ENCODE measurements at places on chromosomes 2 and 18.

- DNase-seq = no peak
These were observed 419.9 kb downstream of the TGIF1 start for GRCh38 chr18:3869848-3870247.

GRCh38 chr18:48129621-48130082 lies 199.2 kb upstream of the SMAD2 start:
- no peak for DNase-seq

DNA sequence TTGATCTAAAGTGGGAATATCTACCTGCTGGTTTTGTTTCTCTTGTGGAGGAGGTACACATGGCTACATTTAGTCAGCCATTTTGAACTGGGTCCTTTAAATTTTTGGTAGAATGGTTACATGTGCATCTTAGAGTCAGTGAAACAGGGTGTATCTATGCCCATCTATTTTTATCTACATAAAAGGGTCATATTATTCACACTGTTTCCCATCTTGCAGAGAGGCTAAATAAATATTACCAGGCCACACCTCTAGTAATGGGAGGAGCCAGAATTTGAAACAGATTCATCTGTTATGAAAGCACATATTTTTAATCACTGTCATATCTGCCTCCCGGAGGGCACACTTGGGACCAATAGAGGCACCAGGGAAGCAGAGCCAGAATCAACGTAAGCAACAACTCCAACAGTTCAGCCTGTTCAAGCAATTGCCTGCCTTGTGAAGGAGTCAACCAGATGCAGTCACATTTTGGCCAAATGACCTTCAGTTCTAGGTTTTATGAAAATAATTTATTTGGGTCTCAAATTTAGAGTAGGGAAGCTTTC lies 376.8 kb downstream of the TSN start:
- no peak for DNase-seq

DNA sequence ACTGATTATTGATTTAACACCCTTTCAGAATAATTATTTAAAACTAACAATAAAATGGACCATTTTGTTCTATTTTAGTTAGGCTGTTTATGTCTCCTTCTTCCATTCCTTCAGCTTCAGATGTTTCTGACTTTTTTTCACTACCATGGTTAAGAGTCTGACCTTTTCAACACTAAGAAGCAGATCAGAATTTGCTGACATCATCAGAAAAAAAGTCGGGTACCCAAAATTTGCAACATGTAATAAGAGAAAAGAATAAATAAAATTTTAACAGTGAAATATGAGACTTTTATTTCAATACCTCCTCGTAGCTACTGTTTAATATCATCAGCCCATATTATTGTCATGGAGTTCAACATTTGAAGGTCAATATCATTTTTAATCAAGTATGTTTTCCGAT lies 1158.3 kb downstream of the RPIA start:
- no peak for DNase-seq

GRCh38 chr2:215845839-215846586 lies 167.3 kb downstream of the MREG start:
- no peak for DNase-seq

DNA sequence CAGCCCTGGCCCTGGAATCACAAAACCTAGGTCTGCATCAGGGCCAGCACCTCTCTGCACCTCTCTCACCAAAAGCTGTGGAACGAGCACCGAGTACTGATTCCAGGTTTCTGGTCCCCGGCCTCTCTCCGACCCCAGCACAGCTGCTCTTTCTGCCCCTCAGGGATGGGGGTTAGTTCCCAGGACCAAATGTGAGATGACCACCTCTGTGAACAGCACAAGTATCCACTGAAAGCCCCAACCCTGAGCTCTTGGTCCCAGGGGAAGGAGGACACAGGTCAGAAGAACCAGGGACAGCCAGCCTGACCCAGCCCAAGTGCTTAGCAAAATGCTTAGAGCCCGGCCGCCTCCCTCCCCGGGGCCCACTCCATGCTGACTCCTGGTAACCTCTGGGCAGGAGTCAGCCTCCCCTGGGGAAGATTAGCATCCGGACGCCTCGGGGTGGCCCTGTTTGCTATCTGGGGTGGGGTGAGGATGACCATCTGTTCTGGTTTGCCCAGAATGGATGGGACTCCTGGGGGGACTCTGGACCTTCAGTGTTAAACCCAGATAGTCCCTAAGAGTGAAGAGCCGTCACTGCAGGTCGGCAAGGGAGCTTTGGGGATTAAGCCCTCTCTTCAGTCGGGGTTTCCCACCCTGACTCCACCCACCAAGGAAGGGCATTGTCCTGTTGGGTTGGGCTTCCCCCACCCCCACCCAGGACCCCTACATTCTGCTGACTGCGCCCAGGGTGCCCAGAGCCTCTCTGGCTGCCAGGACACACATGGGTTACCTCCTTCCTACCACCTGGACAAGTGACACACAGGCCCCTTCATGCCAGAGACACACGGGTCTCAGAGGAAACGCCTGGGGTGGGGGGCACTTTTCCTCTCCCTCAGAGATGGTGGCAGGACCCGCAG lies 9.4 kb upstream of the GPR55 start:
- DNase-seq = no peak

GRCh38 chr2:64112016-64112415 lies 32.2 kb downstream of the PELI1 start:
- no peak for DNase-seq

- no peak for DNase-seq
These were observed 154.0 kb downstream of the TMEM17 start for GRCh38 chr2:62352031-62352430.

DNA sequence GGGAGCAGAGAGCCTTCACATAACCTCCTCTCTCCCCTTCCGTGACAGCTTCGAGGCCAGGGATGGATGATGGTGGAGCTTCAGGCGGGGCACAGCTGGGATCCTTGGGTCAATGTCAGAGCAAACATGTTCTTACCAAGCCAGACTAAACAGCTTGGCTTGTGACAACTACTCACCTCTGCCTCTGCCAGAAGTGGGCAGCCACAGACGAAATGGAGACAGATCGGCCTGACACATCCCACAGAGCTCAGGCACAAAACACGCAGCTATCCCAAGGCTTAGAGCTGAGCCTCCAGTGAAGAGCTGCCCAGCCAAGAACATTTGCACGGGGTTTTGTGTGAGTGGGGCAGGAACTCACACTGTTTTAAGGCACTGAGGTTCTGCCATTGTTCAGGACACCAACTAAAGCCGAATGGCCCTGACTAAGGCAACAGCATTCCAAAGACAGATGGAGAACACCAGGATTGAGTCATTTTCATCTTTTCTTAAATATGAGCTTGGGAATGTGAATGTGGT lies 12.8 kb downstream of the PXDN start:
- no peak for DNase-seq

- no peak for DNase-seq
These were observed 526.4 kb upstream of the SPHKAP start for GRCh38 chr2:228707846-228708245.

GRCh38 chr18:25244924-25245698 lies 106.9 kb downstream of the ZNF521 start:
- DNase-seq = no peak

DNA sequence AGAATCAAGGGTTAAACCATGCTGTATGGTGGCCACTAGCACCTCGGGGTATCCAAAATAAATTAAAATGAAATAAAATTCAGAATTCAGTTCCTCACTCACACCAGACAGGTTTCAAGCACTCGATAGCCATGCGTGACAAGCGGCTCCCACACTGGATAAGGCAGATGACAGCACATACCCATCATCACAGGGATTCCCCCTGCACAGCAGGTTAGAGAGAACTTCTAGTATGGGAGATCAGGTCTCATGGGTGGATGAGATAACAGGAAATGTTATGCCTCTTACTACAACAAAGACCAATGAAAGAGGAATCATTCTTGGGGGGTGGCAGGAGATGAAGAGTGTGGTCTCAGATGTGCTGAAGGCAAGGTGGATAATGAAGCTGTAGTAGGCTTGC lies 121.9 kb upstream of the ACAA2 start:
- DNase-seq = no peak

DNA sequence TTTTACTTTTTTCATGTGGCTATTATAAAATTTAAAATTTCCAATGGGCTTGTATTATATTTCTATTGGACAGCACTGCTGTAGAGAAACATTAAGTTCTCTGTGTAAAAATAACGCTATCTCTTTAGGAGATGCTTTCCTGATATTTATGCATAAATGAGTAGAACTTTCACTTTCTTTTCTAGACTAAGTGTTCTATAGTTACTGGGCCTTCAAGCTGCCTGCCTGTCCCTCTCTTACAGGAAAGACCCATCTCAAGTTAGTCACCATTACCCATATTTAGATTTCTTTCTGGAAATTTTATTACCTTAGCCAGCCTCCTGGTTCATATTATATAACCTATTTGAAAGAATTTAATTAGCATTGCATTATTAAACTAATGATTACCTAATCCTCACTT lies 4.8 kb downstream of the ITGA4 start:
- no peak for DNase-seq

DNA sequence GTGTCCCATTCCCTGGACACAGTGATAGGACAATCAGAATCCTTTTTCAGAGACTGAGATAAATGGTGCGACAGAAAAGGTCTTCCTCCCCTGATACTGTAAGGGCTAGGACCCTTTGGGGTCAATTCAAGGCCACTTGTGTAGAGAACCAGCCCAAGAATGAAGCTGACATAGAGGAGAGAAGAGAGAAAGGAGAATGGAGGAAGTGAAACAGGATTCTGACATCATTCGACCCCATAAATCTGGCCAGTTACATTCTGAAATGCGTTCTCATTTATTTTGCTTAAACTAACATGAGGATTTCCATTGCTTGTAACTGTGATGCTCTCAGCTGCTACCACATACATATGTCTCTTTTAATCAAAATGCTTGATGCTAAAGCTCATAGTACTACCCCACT lies 148.1 kb downstream of the TMEM163 start:
- DNase-seq = no peak

- peak; percentile 44 for DNase-seq
These were observed at the start of gene ZAP70 for GRCh38 chr2:97713296-97714083. Gene ZAP70 (plus strand): TSS chr2:97713576. CDS start chr2:97724037, 10,461 bp downstream.

- DNase-seq = no peak
These were observed 199.3 kb downstream of the ZNF407 start for GRCh38 chr18:74796841-74797576.

DNA sequence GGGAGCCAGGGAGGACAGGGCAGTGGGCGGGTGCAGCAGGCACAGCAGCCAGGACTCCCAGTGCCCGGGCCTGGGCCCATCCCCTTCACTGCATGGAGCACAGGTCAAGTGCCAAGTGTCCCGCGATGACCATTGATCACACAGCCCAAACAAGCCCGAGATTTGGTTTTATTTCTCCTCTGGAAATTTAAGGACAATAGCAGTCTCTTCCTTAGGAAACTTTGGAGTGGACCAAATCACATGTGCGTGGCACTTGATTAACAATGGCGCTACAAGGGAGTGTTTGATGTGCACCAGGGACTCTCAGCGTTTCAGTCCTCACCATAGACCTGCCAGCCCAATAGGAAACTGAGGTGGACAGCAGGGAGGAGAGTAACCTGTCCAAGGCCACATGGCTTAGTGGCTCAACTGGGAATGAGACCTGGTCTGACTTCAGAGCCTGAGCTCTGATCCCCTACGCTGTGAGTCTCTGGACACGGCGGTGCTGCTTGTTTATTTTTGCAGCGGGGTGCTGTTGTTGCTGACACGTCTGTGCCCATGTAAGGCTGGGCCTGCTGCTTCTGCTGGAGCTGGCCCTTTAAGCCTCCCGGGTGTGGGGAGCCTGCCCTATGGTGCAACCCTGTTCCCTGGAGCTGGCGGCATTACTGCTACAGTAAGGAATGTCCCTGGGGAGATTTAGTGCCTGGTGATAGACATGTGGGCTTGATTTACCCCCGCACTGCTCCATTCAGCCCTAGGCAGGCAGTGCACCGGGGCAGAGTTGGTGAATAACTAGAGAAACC lies 194.2 kb downstream of the INHBB start:
- no peak for DNase-seq

GRCh38 chr2:128291161-128291843 lies 27.4 kb downstream of the HS6ST1 start:
- DNase-seq = no peak

GRCh38 chr2:42368817-42369531 lies 8.0 kb upstream of the COX7A2L start:
- DNase-seq = no peak

- DNase-seq = no peak
These were observed 31.8 kb downstream of the C1D start for GRCh38 chr2:68031043-68031442.

DNA sequence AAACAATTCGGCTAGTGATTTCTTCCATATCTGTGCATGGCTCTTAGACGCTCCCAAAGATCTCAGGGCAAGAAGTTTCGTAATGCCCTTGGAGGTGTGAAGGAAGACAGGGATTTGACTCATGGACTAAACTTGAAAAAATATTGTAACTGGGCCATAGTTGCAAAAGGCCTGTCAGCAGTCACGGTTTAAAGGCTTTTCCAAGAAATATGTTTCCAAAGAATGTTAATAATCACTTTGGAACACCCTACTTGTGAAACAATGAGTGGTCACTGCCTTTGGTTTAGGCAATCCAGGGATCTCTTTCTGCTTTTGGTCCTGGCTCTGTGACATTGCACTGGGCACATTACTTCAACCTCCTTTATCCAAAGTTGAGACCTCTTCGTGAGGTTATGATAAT lies 102.5 kb upstream of the RASGRP3 start:
- no peak for DNase-seq

- no peak for DNase-seq
These were observed 30.1 kb downstream of the IGFBP5 start for GRCh38 chr2:216665242-216665641.

- DNase-seq = no peak
These were observed 22.4 kb downstream of the ZNF532 start for GRCh38 chr18:58886864-58887612.

DNA sequence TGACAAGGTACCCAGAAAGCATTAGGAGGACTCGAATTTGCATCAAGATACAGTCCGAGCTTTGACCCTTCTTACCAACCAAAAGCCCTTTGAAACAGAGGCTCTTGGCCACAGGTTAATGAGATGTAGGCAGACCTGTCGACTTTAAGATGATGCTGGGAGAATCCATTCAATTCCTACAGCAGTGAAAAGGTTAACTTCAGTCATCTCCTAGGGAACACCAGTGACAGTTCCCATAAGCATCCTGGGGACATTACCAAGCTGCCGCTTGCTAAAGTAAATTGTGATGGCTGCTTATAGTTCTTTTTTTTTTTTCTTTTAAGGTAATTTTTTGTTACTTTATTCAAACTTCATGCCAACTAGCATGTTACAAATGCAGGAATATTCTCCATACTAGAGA lies 379.3 kb downstream of the SOX11 start:
- DNase-seq = no peak

GRCh38 chr2:176432434-176432833 lies 163.2 kb downstream of the MTX2 start:
- DNase-seq = no peak

DNA sequence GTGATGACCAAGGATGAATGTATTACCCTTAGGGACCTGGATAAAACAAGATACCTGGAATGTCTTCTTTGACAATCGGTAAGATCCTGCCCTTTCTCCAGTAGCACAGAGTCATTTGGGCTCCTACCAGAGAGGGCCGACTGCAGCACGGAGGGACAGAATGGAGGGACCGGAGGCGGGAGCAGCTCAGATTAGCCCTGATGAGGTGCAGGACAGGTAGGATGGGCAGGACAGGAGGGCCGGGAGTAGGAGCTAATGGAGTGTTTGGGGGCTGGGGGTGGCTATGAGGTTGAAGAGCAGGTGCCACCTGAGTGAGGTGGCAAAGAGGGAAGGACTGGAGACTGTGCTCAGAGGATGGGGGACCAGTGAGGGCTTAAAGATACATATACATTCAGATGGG lies 9.9 kb upstream of the PRELID3A start:
- no peak for DNase-seq

GRCh38 chr18:12271376-12272235 lies 17.4 kb downstream of the CIDEA start:
- peak; percentile 30 for DNase-seq

Data from activated CD8-positive, alpha-beta memory T cell treated with anti-CD3 and anti-CD28 coated beads for 1 hour (primary cell).